Muscle of arm (tissue), 14 donors: ENCODE measurements at places on chromosomes 5 and 9.

- peak; percentile 38 for DNase-seq
Measured at GRCh38 chr9:82600536-82601292, 462.2 kb downstream of the RASEF start.

- DNase-seq = no peak
Measured at GRCh38 chr9:86821006-86821845, 126.1 kb downstream of the GAS1 start.

GRCh38 chr9:132901858-132902831 lies 23.4 kb downstream of the SPACA9 start:
- DNase-seq = peak; percentile 86

DNA sequence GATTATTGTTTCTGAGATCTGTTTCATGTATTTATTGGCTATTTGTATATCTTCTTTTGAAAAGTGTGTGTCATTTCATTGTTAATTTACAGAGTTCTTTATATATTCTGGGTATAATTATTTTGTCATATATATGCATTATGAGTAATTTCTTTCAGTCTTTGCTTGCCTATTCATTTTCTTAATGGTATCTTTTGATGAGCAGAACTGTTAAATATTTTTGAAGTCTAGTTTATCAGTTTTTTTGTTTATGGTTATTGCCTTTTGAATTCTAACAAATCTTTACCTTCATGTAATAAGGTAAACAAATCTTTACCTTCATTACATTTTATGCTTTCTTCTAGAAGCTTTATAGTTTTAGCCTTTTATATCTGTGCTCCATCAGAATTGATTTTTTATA lies 66.4 kb downstream of the CSNK1G3 start:
- no peak for DNase-seq

DNA sequence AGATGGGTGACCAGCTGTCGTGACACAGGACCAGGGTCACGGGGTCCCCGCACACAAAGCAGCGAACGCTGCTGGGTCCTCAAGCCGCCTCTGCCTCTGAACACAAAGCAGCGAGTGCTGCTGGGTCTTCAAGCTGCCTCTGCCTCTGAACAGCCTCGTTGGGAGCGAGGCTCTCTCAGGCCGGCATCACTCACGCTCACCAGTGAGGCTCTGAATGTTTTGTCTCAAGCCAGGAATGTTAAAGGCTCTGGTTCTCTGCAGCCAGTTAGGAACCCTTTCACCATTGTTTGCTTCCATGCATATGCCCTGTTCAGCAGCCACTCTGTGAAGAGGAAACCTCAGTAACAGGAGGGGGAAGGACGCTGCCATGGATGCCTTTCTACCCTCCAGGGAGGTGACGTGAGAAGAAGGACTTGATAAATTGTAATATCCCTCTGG lies 82.7 kb upstream of the TAF11L2 start:
- DNase-seq = no peak

DNA sequence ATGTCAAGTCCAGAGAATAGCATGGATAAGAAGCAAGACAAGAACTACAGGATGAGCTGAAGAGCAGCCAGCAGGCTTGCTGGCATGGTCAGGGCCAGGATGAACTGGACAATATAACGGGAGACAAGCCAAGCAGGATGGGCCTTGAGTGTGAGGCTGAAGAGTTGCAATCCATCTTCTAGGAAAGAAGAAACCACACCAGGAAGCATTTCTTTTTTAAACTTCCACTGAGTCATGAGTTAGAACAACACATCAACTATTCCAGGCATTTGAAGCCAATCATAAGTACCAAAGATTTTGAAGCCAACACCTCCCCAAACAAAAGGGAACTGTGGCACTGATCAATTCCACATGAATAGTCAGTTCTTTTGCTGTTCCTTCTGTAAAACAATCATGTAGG lies 27.3 kb downstream of the SLC31A2 start:
- DNase-seq = no peak

DNA sequence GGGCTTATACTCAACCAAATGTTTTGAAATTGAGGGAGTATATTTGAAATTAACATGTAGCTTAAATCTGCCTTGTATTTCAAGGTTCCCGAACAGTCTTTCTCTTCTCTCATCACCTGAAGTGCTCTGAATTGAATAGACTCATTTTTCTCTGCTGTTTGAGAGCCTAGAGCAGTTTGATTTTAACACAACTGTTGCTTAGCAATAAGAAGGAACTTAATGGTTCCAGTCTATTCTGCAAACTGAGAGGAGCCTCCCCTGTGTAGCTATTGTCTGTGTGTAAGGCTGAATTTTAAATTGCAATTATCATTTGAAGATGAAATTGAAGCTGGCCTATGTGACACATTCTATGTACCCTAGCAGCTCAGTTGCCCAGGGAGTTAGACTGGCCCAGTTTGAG lies 87.1 kb upstream of the CKMT2 start:
- DNase-seq = no peak

GRCh38 chr5:2685651-2686272 lies 65.7 kb downstream of the IRX2 start:
- DNase-seq = no peak

GRCh38 chr9:98007251-98007928 lies 24.2 kb downstream of the ANP32B start:
- no peak for DNase-seq

GRCh38 chr5:74433896-74434829 lies 206.4 kb downstream of the ENC1 start:
- DNase-seq = no peak

DNA sequence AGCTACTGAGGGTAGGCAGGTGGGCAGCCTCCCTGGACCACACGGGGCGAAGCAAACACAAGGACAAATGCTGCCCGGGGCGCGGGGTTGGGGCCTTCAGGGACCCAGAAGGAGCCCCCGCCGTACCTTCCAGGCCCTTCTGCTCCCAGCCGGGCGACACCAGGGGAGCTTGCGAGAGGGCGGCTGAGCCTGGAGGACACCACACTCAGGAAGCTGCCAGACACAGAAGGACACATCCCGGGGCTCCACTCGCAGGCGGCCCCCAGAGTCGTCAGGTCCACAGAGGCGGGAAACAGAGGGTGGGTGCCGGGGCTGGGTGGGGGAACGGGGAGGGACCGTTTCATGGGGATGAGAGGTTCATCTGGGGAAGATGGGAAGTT lies 58.5 kb upstream of the UBAC1 start:
- no peak for DNase-seq

GRCh38 chr5:35482167-35482755 lies 135.4 kb upstream of the SPEF2 start:
- no peak for DNase-seq

- no peak for DNase-seq
Measured at GRCh38 chr5:180098991-180099732, 27.6 kb upstream of the RNF130 start.

DNA sequence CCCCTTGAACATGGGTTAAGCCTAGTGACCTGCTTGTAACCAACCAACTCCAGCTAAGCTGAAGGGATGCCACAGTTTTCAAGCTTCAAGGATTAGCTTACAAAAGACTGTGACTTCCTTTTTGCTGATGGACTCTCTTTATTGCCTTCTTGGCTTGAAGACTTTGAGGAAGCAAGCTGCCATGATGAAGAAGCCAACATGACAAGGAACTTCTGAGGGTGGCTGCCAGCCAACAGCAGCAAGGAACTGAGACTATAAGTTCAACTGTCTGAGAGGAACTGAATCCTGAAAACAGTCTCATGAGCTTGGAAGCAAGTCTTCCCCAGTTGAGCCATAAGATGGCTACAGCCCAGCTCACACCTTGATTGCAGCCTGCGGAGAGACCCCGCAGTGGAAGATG lies 116.1 kb upstream of the TAF11L2 start:
- no peak for DNase-seq

- DNase-seq = no peak
Measured at GRCh38 chr5:135217669-135218485, 181.2 kb downstream of the MACROH2A1 start.

DNA sequence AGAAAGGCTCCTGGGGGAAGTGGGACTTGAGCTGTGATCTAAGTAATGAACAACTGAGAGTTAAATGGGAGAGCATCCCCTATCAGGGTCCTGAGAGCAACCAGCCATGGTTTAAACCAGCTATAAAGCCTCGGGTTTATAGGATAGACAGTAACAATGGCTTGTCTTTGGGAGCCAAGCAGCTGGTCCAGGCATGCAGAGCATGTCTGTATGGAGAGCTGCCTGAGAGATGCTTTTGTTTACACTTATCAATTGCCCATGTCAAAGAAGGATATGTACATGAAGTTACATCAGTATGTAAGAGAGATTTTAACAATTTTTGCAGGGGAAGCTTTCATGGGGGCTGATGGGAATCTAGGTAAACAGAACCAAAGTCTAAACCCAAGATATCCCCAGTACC lies 4.4 kb downstream of the TGFBI start:
- DNase-seq = no peak

GRCh38 chr5:158874792-158875191 lies 224.9 kb downstream of the EBF1 start:
- no peak for DNase-seq

DNA sequence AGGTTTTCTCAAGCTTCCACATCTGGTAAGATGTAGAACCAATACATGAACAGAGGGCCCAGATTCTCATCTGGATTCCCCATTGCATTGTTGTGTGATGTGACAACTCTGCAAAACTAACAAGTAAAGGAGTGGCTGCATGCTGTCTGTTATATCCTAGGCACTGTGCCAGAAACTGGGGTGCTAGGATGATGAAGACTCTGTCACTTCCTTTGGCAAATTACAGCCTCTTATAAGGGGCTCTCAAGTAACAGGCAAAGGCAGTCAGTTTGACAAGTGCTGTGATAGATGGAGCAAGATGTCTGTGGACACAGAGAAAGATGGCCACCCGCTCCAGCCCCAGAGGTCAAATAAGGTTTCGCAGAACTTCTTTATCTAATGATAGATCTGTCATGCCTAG lies 115.7 kb downstream of the PAPPA start:
- no peak for DNase-seq

DNA sequence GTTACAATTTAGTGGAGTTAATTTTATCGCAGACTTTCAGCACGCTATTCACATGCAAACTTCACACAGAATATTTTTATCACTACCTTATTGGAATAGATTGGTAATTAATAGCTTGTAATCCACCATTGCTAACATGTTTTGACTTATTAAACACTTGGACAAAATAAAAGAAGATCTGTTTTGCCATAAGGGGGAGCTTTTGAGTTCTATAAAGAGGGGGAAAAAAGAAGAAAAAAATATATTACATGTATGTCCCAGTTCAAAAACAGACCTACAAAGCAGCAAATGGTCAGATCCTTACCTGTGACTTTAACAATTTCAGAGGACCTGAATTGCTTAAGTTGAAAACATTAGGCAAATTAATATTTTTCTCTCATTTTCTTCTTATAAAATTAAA lies 1.2 kb upstream of the PAPPA start:
- DNase-seq = peak; percentile 24

DNA sequence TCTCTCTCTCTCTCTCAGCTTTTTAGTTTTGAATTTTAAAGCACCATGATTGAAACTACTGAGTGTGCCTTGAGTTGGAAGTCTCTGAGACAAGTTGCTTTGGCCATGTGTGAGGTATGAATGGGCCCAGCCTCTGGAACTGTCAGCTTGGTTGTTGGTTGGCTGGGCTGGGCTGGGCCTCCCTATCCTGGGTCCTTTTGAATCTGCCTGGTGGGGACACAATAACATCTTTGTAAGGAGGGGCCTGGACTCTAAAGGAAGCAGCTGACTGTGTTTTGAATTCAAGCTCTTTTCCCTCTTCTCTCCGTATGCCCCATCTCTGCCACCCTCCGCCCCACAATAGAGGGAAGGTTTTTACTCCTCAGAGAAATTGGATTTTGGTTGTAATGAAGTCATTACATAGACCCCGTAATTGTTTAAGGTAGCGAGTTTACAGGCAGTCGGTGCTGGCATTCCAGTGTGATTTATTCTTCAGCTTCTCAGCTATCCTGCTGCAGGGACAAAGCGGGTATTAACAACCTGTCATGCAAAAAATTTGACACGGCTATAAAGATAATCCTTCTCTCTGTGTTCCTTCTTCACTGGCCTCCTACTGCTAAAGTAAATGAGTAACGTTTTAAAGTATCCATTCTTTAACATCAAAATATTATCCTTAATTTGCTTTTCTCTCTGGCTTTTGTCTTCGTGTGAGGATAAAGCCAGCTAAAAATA lies 105.4 kb downstream of the DAPK1 start:
- no peak for DNase-seq

- no peak for DNase-seq
Measured at GRCh38 chr5:118378959-118379358, 609.4 kb downstream of the DTWD2 start.

DNA sequence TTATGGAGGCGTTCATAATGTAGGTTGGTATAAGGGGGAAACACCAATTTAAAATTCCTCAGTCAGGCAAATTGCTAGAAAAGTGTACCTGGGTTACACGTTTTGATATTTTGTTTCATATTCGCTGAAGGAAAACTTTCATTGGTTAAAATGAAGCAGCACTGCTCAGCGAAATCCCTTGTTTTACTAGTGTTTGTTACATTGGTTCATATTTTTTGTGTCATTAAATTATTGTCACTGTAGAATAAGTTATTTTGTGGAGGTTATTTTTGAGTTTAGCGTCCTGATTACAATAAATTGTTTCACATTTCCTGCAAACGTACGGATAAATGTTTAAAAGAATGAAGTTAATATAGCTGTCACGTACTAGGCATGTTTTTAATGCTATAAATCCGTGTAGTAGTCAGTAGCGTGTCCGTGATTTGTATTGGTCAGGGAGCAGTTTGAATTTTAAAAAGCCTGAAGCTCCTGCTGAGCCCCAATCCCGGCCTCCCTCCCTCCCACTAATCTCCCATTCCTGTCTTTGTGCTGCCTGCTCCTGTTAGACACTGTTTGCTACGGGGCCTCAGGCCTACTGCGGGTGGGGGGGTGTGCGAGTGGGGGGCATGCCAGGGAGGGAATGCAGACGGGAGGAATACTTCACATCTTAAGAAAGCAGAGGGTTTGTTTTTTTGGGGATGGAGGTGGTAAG lies 2.0 kb downstream of the NIPBL start:
- DNase-seq = peak; percentile 39

GRCh38 chr9:95719354-95719753 lies 156.1 kb upstream of the ERCC6L2 start:
- no peak for DNase-seq

GRCh38 chr5:176400382-176401156 lies 12.0 kb downstream of the HIGD2A start:
- no peak for DNase-seq

- DNase-seq = no peak
Measured at GRCh38 chr5:68848091-68848490, 245.7 kb upstream of the SLC30A5 start.

- DNase-seq = no peak
Measured at GRCh38 chr9:32278991-32279390, 105.5 kb upstream of the ACO1 start.

- no peak for DNase-seq
Measured at GRCh38 chr5:42543774-42544173, 120.5 kb downstream of the GHR start.

DNA sequence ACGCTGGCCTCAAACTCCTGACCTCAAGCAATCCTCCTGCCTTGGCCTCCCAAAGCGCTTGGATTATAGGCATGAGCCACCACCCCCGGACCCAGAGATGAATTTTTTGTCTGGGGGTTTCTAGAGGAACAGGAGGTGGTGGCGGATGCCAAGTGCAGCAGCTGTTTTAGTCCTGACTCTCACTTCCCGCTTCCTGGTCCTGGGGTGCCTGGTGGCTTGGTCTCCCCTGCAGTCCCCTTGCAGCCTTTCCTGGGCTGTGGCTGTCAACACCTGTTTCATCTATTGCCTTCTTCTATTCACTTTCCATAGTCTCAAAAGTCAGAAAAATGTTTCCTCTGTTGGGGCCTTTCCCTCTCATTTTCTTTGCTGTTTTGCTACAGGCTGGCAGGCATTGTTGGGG lies 6.5 kb upstream of the NHP2 start:
- no peak for DNase-seq

GRCh38 chr9:84146893-84147710 lies 166.5 kb downstream of the RMI1 start:
- DNase-seq = no peak
